ENCODE measurements at places on chromosomes 2 and 18.

DNA sequence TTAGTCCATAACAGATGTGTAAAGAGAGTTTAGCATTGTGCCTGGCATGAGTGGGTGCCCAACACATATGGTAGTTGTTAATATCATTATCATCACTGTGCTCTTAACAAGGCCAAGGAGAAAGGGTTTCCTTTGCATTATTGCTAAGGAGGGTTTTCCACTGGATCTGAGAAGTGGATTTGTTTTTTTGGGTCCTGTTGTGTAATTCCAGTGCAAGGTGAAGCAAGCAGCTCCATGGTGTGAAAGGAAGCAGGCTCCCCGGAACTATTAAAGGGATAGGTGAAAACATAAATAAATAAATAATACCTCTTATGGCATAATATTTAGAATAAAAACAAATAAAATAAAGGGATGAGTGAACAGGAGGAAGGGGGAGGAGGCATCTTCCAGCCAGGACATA is 65.3 kb downstream of the MTCL1 start:
- no peak for DNase-seq

DNA sequence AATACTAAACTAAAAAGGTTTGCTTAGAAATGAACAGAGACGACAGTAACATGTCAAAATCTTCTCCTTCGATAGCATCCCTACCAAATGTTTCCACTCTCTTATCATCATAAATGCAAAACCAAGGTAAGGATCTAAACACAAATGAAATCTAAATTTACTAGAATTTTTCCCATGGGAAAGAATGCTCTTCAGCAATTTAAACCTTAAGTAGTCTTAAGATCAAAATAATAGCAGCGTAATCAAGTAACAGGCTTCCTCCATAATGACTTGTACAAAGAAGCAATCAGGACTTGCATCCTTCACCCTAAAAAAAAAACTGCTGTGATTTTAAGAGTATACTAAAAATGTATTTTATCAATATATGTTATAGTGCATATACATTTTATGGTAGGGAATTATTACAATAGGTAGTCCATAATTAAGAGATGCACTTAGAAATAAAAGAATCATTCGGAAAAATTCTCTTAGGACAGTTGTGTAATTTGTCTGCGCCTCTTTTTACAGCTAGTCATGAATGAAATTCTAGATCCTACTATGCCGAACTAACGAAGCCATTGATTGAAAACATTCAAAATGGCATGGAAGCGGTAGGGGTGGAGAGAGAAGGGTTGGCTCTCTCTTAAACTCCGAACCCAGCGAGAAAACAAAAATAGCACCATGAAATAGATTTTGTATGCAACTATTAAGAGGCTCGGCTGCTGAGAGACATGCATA is 1.3 kb downstream of the PGAP1 start:
- DNase-seq = no peak

GRCh38 chr2:107259408-107260195 is 373.6 kb upstream of the ST6GAL2 start:
- no peak for DNase-seq

DNA sequence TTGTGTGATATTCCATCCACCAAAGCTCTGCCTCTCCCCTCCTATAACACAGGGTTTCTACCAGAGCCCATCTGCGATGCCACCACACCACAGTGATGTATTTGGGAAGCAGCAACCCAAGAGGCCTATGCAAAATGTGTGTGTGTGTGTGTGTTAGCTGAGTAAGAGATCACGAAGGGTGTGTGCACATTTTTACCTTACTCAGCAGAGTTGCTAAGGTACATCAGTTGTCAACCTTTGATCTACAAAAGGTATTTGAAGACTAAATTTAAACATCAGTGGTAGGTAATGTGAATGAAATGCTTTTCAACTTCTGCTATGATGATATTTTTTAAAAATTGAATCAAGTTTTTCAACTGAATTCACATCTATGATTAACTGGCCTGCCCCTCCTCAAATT is 227.6 kb downstream of the FBXO15 start:
- no peak for DNase-seq

GRCh38 chr2:67215214-67216055 is 181.7 kb upstream of the ETAA1 start:
- peak; percentile 77 for DNase-seq

DNA sequence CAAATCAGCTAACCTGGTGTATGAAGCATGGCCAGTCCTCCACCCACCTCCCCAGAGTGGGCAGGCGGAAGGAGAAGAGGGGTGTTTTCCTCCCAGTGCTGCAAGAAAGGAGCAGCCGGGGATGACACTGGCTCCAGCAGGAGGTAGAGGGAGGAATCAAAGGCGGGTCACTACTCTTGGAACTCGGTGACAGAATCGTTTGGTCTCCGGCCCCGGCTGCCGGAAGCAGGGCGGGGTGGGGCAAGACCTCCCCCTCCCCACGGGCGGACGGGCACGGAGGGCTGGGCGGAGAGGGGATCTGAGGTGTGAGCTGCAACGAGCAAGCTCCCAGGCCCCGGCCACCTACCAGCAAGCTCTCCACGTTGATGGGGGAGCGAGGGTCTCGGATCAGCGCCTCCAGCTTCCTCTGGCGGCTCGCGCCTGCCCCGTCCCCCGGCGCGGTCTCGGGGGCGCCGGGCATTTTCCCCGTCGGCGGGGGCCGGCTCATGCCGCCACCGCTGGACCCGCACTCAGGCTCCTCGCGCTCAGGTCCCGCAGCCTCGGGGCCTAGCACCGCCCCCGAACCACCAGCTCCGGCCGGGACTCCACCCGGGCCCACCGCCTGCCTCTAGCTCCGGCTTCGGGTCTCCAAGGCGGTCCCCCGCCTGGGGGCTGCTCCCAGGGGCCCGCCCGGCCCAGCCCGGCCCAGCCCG is 640 bp downstream of the ROCK2 start:
- DNase-seq = peak; percentile 52

DNA sequence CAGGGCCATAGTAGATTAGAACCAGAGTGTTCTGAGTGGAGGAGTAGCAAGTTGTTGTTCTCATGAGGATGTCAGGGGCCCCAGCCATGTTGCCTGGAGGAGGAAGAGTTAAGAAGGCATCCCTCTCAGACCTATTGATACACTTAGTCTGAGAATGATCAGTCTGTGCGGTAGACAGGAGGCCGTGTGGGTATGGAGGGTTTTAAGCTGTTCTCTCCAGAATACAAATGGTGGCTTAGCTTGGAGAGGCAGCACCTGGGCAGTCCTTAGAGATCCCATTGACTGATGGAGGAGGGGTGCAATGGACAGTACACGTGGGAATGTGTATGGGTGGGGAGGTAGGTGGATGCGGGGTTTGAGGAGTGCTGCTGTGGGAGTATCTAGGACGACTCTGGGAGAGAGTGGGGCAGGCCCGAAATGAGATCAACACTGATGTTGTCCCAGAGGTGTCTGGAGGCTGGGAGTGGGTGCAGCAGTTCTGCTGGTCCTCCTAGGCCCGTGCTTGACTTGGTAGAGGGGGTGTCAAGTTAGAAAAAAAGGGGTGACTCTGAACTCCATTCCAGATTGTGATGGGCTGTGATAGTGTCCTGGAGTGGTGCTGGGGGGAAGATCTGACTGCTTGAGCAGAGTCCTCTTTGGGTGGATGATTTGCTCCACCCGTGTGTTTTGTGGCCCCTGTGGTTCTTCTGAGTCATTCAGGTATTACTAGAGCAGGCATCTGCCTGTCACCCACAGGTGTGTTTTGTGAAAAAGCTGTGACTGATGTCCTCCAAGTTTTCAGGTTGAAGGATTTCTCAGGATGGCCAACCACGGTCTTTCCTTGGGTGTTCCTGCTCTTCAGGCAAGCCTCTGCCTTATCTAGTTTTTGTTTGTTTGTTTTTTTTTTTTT is 44.7 kb downstream of the C2orf42 start:
- DNase-seq = no peak

GRCh38 chr18:13735681-13736080 is 9.2 kb downstream of the RNMT start:
- DNase-seq = no peak

- DNase-seq = no peak
Measured at GRCh38 chr2:15986068-15986560, 45.8 kb downstream of the MYCN start.

DNA sequence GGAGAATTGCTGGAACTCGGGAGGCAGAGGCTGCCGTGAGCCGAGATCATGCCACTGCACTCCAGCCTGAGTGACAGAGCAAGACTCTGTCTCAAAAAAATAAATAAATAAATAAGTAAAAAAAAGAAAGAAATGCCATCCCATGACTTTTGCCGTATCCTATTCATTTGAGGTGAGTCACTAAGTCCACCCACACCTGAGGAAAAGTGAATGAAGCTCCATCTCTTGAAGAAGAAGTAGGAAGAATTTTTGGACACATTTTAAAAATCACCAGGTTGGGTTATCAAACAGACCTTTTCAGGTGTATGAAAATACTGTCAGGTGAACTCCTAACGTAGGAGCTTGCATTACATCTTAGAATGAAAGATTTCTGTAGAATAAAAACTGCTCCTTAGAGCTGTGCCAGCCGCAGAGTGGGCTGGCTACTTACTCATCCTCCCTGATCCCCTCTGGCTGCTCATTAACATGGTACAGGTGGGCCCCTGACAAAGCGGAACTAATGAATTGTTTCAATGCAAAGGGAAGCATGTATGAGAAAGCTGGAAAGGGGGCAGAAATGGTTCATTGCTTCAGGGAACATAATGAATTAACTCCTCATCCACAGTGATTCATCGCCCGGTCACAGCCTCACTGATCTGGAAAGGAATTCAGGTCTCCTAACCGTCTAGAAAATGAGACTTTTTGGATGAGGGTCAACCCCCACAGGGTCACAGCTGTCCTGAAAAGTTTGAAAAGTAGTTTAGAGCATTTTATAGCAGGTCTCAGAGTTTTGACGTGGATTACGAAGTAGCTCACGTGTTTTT is 191.4 kb downstream of the SPP2 start:
- no peak for DNase-seq

GRCh38 chr2:179265082-179265510 is 464 bp upstream of the SESTD1 start:
- DNase-seq = no peak

DNA sequence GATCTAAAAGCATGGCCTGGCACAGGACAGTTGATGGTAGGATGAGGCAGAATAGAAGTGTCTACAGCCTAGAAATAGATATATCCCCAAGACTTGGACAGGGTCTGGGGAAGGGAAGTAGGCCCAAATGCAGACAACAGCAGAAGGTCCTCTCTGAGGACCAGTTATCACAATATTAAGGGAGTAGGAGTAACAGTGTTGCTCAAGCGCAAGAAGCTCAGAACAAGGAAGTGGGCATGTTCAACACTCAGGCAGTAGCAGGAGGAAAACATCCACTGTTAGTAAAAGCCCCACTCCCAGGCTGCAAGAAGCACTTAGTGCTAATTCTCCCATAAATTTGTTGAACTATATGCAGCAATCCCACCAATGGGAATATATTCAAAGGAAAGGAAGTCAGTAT is 314.7 kb downstream of the METTL4 start:
- DNase-seq = no peak

- no peak for DNase-seq
Measured at GRCh38 chr18:43279015-43279744, 1.9 kb upstream of the SYT4 start.

GRCh38 chr2:216519154-216519762 is 20.6 kb downstream of the RPL37A start:
- DNase-seq = peak; percentile 67

GRCh38 chr2:235766278-235766677 is 272.4 kb downstream of the AGAP1 start:
- peak; percentile 45 for DNase-seq

- no peak for DNase-seq
Measured at GRCh38 chr2:206936843-206937230, 2.5 kb upstream of the CPO start.

- DNase-seq = no peak
Measured at GRCh38 chr2:53036196-53036595, 731.4 kb upstream of the CHAC2 start.

DNA sequence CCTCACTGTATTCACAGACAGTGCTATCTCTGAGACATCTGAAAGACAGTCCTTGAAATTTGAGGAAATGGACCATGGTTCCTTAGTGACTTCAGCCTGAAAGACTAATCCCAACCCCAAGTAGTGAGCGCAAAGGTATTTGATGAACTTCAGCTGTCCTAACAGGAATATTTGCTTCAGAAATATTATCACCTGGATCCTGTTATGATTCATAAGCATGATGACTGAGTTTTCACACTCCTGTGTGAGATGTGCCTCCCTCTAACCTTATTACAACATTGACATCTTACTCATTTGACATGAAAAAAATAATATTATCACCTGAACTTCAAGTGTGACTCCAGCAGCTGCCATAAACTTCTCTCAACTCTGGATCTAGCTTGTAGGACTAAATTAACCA is 11.6 kb upstream of the MRPL19 start:
- DNase-seq = no peak

DNA sequence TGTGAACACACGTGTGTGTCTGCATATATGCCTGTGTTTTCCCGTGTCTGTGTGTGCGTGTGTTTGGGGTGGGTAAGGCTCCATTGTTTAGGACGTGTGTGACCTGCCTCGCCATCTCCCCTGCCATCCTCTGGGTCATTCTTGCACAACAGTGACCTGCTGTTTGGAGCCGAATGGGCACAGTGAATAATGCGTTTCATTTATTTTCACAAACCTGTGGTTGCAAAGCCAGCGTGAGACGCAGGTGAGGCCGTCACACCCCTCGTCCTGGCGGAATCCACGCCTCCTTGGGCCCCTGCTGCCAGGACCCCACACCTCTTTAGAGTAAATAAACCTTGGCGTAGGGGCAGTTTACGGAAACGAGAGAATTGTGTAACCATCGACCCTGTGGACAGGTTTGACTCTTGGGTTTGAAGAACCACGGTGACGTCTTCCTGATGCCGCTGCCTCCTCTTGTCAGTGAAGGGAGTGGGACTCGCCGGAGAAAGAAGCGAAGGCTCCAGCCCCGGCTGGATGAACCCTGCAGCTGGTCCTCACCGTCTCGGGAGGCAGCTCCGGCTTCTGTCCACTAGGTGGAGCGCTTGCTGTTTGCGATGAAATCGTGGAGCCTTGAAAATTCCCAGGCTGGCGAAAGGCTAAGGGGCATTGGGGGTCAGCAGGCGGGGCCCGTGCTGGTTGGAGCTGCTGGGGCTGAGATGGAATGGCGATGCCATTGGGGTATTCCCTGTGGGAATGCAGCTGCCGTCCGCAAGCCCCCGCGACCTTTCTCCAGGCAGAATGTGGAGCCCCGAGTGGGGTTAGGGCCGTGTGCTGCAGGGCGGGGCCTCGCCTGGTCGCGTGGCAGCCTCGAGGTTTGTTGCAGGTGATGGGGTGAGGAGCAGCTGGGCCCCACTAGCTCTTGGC is 81.1 kb downstream of the RTP5 start:
- DNase-seq = peak; percentile 92

GRCh38 chr2:74179063-74179865 is 585 bp upstream of the MOB1A start:
- peak; percentile 31 for DNase-seq

DNA sequence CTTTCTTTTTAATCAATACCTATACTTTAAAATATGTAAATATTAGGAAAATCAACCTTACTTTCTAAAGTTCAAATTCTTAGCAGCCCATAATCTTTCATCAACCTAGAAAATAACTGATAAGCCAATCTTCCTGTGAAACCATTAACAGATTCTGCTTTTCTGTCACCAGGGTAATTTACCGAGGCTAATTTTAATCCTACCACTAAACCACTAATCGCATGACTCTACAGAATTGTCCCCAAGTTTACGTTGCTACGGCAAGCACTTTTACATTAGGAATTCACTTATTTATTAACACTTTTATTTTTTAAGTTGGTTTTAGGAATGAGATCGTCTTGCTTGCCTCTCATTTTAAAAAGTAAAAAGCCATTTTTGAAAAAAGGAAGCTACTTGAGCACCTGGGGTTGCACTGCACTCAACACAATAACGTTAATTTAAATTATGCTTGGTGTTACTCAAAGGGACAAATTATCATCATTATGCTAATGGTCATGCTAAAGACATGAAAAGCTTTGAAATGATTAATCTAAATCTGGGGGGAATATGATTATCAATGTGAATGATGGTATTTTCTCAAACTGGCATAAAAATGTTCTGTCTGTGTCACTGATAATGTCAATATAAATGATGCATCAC is 10.2 kb downstream of the ZNF516 start:
- DNase-seq = no peak

All from adrenal gland (tissue), 19 donors.